ENCODE measurements at places on chromosomes 3 and 15. TPM values are rescaled to one million over a fixed set of nuclear protein-coding genes. Genes with fewer than 3 reads are reported as not detected.

Gene OR5H15
- not detected for total RNA-seq

Gene GOLGA8R
- 1.2 TPM for total RNA-seq

Gene SSUH2
- total RNA-seq, result not detected

Gene GJD2
- not detected for total RNA-seq

Gene CCDC12
- total RNA-seq, result 58.8 TPM

Gene TMEM207
- total RNA-seq, result not detected

GRCh38 chr3:152348436-152349177 lies 79.9 kb downstream of the MBNL1 start:
- no peak overlapping the region for H3K4me3 ChIP-seq
- H3K27me3 ChIP-seq, result no peaks in the 10 kb centered on the region
- no peak for DNase-seq
- H3K27ac ChIP-seq, result no peak overlapping the region

DNA sequence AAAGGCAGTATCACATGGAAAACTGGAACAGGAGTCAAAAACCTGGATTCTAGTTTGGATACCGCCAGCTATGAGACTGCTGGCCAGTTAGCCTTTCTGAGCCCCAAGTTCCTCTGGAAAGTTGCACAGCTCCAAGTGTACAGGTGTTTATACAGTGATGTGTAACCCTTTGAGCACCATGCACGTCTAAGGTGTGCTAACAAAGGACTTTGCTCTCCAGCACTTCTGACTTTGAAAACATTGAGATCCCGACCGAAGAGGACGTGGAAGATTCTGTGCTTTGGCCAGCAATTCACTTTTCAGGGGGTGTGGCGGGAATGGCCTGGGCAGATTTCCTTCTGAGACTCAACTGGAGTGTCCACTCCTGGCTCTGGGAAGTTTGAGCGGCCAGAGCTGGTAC lies 45.8 kb upstream of the UMPS start:
- H3K4me1 ChIP-seq, result peaks cover 7% of the 10 kb centered on the region
- no peak for DNase-seq
- no peaks in the 10 kb centered on the region for H3K27me3 ChIP-seq
- H3K27ac ChIP-seq, result peak overlapping the region; percentile 84

DNA sequence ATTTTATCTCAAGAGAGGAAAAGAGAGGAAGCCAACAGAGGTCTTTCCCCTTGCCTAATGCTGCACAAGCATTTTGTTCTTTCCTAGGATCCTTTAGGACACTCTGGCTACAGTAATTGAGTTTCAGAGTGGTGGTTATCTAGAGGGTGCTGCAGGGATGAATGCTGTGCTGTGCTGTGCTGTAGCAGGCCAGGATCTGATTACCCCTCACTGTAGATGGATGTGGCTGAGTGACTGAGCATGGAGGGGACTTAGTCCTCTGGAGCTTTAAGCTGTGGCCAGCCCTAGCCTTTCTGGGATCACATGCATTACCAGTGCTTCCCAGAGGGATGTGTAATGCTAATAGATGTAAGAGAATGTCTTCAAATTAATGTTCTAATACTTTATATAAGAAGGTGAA lies 94.8 kb downstream of the SLC9A9 start:
- H3K36me3 ChIP-seq, result no peaks in the 10 kb centered on the region
- no peak overlapping the region for H3K4me3 ChIP-seq
- no peaks in the 10 kb centered on the region for H3K27me3 ChIP-seq

- no peak overlapping the region for H3K4me3 ChIP-seq
- DNase-seq, result no peak
- H3K27me3 ChIP-seq, result no peaks in the 10 kb centered on the region
- H3K27ac ChIP-seq, result no peak overlapping the region
- H3K4me1 ChIP-seq, result peaks cover 9% of the 10 kb centered on the region
These were observed 140.2 kb upstream of the PLXND1 start for GRCh38 chr3:129746629-129747028.

- no peak overlapping the region for H3K27ac ChIP-seq
- H3K36me3 ChIP-seq, result no peaks in the 10 kb centered on the region
- no peak for DNase-seq
These were observed 161.7 kb downstream of the PTPRG start for GRCh38 chr3:61723038-61723437.

GRCh38 chr3:13788522-13789424 lies 91.1 kb downstream of the WNT7A start:
- H3K4me3 ChIP-seq, result no peak overlapping the region
- no peak for DNase-seq
- H3K27me3 ChIP-seq, result peaks cover 90% of the 10 kb centered on the region
- no peaks in the 10 kb centered on the region for H3K4me1 ChIP-seq
- no peak overlapping the region for H3K27ac ChIP-seq

DNA sequence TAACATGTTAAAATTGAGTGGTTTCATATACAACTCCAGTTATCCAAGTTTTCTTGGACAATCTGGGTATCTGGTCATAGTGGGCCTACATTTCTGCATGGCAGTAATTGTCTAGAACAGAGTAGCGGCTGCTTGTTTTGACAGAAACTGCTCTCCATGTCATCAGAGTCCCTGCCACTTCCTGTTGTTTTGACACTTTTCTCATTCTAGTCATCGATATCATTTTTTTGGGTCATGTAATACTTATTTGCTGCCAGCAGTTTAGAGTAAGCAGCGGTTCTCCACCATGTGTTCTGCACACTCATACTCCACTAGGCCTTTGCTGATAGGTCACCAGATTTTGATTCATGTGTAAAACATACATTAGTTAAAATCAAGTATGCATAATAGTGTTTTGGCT lies 81.5 kb downstream of the SLC25A26 start:
- no peaks in the 10 kb centered on the region for H3K36me3 ChIP-seq
- H3K27me3 ChIP-seq, result no peaks in the 10 kb centered on the region

GRCh38 chr3:49173792-49174170 lies 2.4 kb downstream of the KLHDC8B start:
- H3K4me1 ChIP-seq, result peaks cover 56% of the 10 kb centered on the region
- H3K4me3 ChIP-seq, result peak overlapping the region; percentile 84
- H3K36me3 ChIP-seq, result peaks cover 16% of the 10 kb centered on the region
- H3K27ac ChIP-seq, result peak overlapping the region; percentile 84
- DNase-seq, result no peak

- peaks cover 23% of the 10 kb centered on the region for H3K36me3 ChIP-seq
- DNase-seq, result no peak
- no peaks in the 10 kb centered on the region for H3K4me1 ChIP-seq
- H3K27ac ChIP-seq, result no peak overlapping the region
- no peaks in the 10 kb centered on the region for H3K27me3 ChIP-seq
These were observed 40.6 kb downstream of the SLC25A26 start for GRCh38 chr3:66261355-66261754.

- H3K36me3 ChIP-seq, result no peaks in the 10 kb centered on the region
- no peaks in the 10 kb centered on the region for H3K27me3 ChIP-seq
- DNase-seq, result no peak
- H3K4me3 ChIP-seq, result no peak overlapping the region
- H3K4me1 ChIP-seq, result peaks cover 2% of the 10 kb centered on the region
These were observed 239.0 kb upstream of the LRTM1 start for GRCh38 chr3:55166576-55167555.

DNA sequence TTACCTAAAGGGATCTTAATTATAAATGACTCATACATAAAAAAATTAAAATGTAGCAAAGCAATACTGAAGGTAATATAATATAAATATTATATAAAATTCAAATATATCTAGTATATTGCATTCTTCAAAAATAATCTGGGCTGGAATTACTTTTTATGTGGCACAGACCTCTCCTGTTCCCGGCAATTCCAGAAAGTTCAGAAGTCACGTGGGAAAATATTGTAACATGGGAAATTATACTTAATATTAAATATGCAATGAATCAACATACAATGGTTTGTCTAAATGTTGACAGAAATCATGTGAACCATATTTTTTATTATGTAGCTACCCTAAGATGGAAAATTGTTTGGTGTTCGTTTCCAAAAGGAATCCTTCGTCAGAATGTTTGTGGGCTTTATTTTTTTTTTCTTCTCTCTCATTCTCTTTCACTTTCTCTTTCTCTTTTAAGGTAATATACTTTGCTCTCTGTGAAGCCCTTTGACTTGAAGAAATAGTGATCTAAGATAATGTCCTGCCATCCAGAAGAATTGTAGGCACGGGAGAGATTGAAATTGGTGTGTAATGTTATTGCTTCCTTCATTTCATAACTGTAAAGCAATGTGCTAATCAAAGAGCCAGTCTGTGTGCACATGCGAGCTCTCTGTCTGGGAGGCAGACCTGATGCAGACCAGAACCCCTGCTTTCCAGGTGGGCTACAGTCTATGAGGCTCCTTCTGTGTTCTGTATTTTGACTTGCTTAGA lies 559.4 kb downstream of the NR2F2 start:
- DNase-seq, result no peak
- no peaks in the 10 kb centered on the region for H3K27me3 ChIP-seq
- H3K36me3 ChIP-seq, result no peaks in the 10 kb centered on the region

DNA sequence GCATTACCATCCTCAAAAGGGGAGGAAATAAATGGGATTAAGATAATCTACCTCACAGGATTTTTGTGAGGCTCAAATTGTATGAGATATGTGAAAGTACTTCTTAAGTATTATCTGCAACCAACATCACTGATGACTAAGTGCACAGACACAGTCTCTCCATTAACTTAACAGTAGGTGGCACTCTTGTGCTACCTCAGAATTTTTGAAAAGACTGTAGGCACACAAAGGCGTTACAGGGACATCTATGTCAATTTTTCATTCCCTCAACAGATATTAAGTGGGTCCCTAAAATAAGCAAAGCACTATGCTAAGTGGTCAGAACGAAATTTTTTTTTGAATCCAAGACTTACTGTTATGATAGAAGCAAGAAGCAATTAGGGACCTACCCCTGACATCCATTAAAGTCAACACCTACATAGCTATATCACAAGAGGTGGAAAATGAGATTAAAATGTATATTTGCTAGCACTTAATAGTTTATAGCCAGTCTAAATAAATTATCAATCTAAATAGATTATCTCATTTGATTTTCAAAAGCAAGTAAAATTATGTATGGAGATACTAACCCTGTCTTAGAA lies 52.9 kb downstream of the RYK start:
- DNase-seq, result no peak
- peaks cover 85% of the 10 kb centered on the region for H3K36me3 ChIP-seq
- no peak overlapping the region for H3K27ac ChIP-seq
- no peak overlapping the region for H3K4me3 ChIP-seq
- no peaks in the 10 kb centered on the region for H3K27me3 ChIP-seq

- H3K27ac ChIP-seq, result no peak overlapping the region
- no peak overlapping the region for H3K4me3 ChIP-seq
- no peaks in the 10 kb centered on the region for H3K27me3 ChIP-seq
- no peaks in the 10 kb centered on the region for H3K4me1 ChIP-seq
- H3K36me3 ChIP-seq, result no peaks in the 10 kb centered on the region
These were observed 20.8 kb upstream of the DUSP7 start for GRCh38 chr3:52076896-52077780.

DNA sequence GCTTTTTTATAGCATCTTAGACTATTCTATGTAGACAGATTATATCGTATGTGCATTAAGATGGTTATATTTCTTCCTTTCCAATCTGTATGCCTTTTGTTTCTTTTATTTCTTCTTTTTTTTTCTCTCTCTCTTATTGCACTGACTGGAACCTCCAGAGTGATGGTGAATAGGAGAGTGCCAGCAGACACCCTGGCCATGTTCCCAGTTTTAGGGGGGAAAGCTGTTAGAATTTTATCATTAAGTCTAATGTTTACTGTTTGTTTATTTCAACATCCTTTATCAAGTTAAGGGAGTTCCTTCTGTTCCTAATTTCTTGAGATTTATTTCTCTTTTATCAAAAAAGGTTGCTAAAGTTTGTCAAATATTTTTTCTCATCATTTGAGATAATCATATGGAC lies 116.6 kb upstream of the LRTM1 start:
- no peaks in the 10 kb centered on the region for H3K36me3 ChIP-seq
- no peak overlapping the region for H3K4me3 ChIP-seq
- no peak overlapping the region for H3K27ac ChIP-seq

GRCh38 chr15:78804391-78804792 lies 6.9 kb downstream of the ADAMTS7 start:
- DNase-seq, result no peak
- no peak overlapping the region for H3K27ac ChIP-seq
- H3K4me3 ChIP-seq, result no peak overlapping the region
- no peaks in the 10 kb centered on the region for H3K36me3 ChIP-seq

- DNase-seq, result no peak
- peaks cover 5% of the 10 kb centered on the region for H3K36me3 ChIP-seq
- no peaks in the 10 kb centered on the region for H3K27me3 ChIP-seq
- peaks cover 26% of the 10 kb centered on the region for H3K4me1 ChIP-seq
These were observed 3.2 kb downstream of the SLC6A6 start for GRCh38 chr3:14405360-14406238.

- H3K4me1 ChIP-seq, result no peaks in the 10 kb centered on the region
- no peaks in the 10 kb centered on the region for H3K27me3 ChIP-seq
- H3K36me3 ChIP-seq, result no peaks in the 10 kb centered on the region
- no peak overlapping the region for H3K4me3 ChIP-seq
These were observed 139.3 kb downstream of the SOX2 start for GRCh38 chr3:181851063-181851462.

DNA sequence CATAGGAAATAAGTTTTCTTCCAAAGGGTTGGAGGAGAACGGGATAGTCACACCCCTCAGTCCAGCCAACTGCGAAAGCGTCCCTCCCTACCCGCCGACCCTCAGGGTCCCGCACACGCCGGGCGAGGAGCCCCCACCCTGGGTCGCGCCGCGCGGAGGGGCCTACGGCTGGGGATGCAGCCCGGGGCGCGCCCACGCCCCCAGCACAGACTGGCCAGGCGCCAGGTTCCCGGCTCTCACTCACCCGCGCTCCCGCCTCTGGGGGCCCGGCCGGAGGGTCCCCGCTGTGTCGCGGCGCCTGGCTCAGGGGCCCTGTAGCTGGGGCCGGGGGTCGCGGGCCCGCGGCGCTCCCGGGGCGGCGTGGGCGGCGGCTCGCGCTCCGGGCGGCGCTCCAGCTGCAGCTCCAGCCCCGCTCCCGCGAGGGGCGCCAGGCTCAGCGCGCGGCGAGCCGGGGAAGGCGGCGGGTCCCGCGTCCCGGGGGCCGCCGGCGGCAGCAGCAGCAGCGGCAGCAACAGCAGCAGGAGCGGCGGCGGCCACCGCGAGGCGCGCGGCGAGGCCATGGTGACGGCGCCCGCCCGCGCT lies 375 bp downstream of the HEG1 start:
- peaks cover 1% of the 10 kb centered on the region for H3K36me3 ChIP-seq
- H3K27me3 ChIP-seq, result no peaks in the 10 kb centered on the region
- no peak for DNase-seq
- peak overlapping the region; percentile 99 for H3K27ac ChIP-seq

GRCh38 chr3:24375947-24376384 lies 118.7 kb downstream of the THRB start:
- H3K4me1 ChIP-seq, result peaks cover 11% of the 10 kb centered on the region
- no peak overlapping the region for H3K27ac ChIP-seq
- DNase-seq, result no peak
- H3K4me3 ChIP-seq, result no peak overlapping the region
- no peaks in the 10 kb centered on the region for H3K27me3 ChIP-seq

GRCh38 chr3:127547761-127548605 lies 42.5 kb downstream of the TPRA1 start:
- no peaks in the 10 kb centered on the region for H3K36me3 ChIP-seq
- peak overlapping the region; percentile 65 for H3K27ac ChIP-seq
- peak overlapping the region; percentile 81 for H3K4me3 ChIP-seq
- DNase-seq, result no peak
- peaks cover 21% of the 10 kb centered on the region for H3K4me1 ChIP-seq
